D721Med (cell line): ENCODE measurements at places on chromosomes 6 and 20.

GRCh38 chr6:91490671-91491301 is 903.9 kb upstream of the MAP3K7 start:
- no peak for DNase-seq

DNA sequence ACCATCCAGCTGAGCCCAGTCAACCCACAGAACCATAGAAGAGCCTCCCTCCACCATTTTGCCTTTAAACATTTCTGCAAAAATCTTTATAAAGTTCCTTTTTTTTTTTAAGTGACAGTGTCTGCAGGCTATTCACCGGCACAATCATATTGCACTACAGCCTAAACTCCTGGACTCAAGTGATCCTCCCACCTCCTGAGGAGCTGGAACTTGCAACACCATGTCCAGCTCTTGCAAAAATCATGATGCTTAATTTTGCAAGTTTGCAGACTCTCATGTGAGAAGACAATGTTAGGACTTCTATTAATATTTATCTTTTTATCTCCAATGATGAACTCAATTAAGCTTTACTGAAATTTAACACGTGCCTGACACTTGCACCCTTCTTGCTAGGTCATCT is 88.8 kb downstream of the INSM1 start:
- no peak for DNase-seq

DNA sequence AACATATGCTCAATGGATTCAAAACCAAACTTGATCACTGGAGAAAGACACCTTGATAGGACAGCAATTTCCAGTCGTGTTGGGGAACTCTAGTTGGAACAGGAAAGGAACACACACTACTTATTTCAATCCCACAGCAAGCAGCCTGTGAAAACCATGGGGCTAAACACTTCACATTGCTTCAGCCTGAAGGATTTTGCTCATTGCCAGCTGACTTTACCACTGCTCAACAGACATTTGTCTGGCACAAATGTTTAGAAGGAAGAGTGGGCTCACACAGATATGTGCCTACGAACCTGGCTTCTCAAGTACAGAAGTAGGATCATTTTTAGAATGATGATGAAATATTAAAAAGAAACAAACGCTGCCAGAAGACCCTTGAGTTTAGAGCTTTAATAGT is 598.1 kb downstream of the PHF3 start:
- no peak for DNase-seq

GRCh38 chr6:79467716-79468115 is 69.5 kb downstream of the LCA5 start:
- DNase-seq: no peak

GRCh38 chr20:51396365-51396909 is 146.1 kb downstream of the NFATC2 start:
- DNase-seq: no peak

DNA sequence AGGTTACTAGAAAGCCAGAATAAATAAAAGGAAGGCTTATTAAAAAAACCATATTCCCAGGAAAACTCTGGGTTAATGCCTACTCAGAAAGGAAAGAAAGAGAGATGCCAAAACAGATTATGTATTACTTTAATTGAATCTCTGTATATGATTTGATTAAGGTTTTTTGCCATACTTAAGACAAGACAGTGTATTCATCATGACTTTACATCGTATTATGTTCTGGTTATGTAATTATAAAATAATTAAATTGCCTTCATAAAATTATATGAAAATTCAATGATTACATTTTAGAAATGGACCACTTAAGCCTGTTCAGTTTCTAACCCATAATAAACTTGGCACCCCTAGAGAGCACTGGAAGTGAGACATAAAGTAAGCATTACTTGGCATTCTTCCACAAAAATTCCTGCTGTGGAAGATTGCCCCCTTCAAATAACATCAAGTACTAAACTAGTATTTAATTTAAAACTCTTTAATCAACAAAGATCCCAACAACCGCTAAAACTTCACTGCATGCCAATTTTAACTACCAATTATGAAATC is 20.8 kb upstream of the IBTK start:
- no peak for DNase-seq

- DNase-seq: no peak
Measured at GRCh38 chr6:11418290-11418905, 119.2 kb upstream of the TMEM170B start.

DNA sequence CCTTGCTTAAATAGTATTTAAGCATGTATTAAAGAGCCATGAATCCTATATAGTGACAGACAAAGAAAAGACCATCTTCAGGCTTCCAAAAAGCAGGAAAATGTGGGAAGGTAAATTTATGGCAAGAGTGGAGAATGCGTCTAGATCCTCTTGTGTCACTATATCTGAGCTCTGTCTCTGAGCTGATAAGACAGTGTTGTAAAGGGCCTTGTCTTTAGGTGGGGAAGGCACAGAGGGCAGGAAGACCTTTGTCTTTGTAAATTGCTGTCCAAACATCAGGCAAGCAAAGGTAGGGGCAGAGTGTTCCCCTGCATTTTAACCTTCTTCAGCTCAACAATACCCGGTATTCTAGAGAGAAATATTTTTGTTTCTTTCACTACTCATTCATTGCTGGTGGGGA is 33.9 kb upstream of the MBOAT1 start:
- DNase-seq: no peak

GRCh38 chr20:53444401-53445149 is 149.1 kb downstream of the ZNF217 start:
- DNase-seq: no peak

GRCh38 chr6:83442752-83443151 is 11.9 kb upstream of the ME1 start:
- DNase-seq: no peak

GRCh38 chr6:40794586-40794985 is 207.4 kb upstream of the LRFN2 start:
- DNase-seq: no peak

- no peak for DNase-seq
Measured at GRCh38 chr6:37947468-37947867, 127.9 kb downstream of the ZFAND3 start.

GRCh38 chr6:617456-618100 is 39.3 kb downstream of the HUS1B start:
- DNase-seq: no peak

DNA sequence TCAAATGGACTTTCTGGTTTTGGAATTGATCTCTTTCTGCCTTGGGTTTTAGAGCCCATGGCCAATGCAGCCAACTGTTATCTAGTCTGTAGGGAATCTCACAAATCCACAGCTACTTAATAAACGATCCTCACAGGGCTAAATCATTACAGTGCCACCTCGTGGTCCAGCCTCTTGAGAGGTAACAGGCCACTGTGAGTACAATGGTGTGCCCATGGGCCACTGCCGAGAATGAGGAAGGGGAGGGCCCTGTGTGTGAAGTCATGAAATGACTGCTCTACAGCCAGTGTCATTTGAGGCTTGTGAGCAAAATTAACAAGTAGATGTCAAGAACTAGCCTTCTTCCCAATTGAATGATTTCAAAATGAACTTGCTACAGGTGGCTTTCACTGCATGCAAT is 54.3 kb upstream of the GMPR start:
- DNase-seq: no peak

- DNase-seq: no peak
Measured at GRCh38 chr20:51100617-51101016, 77.7 kb upstream of the KCNG1 start.

DNA sequence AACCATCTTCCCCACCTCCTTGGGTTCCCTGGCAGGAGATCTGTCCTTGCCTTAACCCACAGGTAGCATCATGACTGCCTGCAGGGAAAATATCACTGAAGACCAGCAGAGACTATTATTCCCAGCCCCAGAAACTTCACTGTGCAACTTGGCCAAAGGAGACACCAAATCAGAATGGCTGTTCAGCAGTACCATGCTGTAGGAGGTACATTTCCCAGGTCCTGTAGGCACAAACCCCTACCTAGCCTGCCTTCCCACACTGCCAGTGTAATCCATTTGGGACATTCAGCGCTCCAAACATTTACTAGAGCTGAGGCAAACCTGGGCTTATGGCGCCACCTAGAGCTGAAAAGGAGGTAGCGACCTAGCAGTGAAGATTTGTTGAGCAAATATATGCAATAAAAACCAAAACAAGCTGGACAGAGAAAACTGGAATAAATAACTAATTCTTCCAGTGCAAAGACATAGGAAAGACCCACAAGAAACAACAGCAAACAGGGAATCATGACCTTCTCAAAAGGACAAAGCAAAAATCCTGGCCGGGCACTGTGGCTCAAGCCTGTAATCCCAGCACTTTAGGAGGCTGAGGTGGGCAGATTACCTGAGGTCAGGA is 60.3 kb downstream of the VTA1 start:
- DNase-seq: no peak

GRCh38 chr6:147279427-147279826 is 75.2 kb downstream of the STXBP5 start:
- no peak for DNase-seq
